CD4-positive, alpha-beta T cell (primary cell): ENCODE measurements at places on chromosomes 1 and 21.

- no peak for DNase-seq
These were observed 121.0 kb downstream of the TMEM53 start for GRCh38 chr1:44553127-44553758.

DNA sequence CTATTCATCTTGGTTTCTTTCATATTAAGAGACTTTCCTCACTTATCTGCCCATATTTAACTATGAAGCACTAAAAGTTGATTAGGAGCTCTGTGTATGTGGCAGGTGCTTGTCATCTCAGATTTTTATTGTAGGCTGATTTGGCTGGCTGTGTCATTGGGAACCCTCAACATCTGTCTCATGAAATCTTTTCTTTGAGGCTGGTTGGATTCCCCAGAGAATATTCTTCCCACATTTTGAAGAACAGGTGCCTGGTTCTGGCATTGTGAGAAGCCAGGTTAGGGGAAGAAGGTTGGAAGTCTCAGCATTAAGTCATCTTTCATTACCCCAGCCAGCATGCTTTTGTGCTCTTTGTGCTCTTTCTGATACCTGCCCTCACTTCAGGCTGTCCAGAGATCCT lies 37.1 kb downstream of the EEIG2 start:
- DNase-seq, result no peak

- DNase-seq, result no peak
These were observed 258.9 kb upstream of the PROX1 start for GRCh38 chr1:213728593-213729536.

GRCh38 chr1:151723726-151724370 lies 2.5 kb downstream of the RIIAD1 start:
- DNase-seq, result no peak

GRCh38 chr1:40095806-40096205 lies 1.2 kb downstream of the PPT1 start:
- DNase-seq, result peak; percentile 40

GRCh38 chr1:221630236-221630635 lies 111.7 kb downstream of the DUSP10 start:
- DNase-seq, result no peak

- no peak for DNase-seq
These were observed 12.3 kb downstream of the AHDC1 start for GRCh38 chr1:27591622-27592021.

DNA sequence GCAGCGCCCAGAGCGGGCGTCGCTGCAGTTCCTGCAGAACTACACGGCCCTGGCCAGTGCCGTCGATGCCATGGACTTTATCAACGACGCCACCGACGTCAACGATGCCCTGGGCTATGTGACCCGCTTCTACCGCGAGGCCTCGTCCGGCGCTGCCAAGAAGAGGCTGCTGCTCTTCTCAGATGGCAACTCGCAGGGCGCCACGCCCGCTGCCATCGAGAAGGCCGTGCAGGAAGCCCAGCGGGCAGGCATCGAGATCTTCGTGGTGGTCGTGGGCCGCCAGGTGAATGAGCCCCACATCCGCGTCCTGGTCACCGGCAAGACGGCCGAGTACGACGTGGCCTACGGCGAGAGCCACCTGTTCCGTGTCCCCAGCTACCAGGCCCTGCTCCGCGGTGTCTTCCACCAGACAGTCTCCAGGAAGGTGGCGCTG lies 22.0 kb downstream of the COL6A1 start:
- no peak for DNase-seq

DNA sequence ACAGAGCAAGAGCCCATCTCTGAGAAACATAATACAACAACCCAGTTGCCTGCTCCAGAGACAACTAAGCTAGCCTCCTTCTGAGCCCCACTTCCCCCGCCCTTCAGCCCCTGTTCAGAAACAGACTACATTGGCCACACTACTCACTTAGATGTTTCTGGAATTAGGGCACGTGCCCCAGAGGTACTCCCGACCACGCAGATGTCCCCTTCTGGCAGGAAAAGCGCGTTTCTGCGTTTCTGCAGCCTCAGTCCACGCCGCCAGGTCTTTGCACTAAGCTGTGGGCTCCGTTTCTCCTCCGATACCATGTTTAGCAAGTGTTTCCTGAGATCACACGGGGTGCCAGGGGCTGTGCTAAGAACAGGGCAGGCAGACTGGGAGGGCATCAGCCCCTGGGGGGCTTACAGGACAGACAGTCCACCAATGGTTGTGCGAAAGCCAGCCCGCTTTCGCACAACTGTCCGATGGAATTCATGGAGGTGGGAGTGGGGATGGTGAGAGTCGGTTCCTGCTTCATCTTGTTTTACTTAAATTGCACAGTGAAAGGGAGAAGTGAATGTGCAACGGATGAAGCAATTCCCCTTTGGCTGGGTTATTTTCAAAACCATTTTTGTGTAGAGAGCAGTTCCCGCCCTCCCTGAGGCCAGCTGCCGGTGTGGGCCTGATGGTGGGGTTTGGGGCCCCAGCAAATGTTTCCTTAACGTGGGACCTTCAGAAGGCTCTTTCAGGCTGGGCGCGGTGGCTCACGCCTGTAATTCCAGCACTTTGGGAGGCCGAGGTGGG lies 2.7 kb downstream of the PIK3CD start:
- peak; percentile 48 for DNase-seq

DNA sequence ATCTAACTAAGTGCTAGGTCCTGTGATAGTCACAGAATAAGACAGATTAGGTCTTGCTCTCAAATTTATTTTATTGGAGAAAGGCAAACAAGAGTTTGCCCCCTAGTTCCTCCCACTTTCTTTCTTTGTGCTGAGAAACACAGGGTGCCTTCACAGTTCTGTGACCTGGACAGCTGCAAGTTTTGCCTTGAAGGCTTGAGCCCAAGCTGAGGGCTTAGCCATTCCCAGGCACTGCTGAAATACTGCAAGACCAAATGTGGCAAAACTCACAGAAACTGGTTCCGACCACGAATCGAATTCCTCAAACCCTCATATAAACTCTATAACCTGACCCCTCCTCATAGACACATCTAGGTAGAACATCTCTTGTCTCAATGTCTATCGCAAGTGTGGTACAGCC lies 227.9 kb downstream of the RERE start:
- DNase-seq, result no peak

DNA sequence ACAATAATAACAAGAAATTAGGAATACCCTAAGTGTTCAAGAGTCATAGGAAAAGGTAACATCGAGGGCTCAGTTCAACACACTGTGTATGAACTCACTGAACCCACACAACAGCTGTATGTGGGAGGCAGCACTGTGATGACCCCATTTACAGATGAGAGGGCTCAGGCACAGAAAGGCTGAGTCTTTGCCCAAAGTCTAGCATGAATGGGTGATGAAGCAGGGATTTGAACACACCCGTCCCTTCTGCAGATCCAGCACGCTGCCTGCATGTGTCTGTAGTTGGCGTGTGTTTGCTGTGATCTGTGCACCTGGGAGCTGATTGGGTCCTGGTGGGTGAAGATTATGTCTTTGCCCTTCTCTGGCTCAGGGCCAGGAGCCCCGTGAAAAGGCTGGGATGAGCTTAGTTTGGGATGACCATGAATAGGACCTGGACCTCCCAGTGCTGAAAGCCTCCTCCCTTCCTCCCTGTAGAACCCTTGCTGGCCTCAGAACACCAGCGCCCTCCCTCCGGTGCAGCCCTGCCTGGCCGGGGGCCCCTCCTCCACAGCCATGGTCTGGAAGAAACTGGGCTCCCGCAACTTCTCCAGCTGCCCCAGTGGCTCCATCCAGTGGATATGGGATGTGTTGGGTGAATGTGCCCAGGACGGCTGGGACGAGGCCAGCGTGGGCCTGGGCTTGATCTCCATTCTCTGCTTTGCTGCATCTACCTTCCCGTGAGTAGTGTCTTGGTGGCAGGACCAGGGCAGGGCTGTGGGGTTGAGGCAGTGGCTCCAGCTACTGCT lies 5.2 kb downstream of the SLC66A1 start:
- DNase-seq, result no peak
